ENCODE measurements at places on chromosomes 7 and 10.

GRCh38 chr7:66847879-66848790 is 72.9 kb upstream of the TMEM248 start:
- DNase-seq: no peak

DNA sequence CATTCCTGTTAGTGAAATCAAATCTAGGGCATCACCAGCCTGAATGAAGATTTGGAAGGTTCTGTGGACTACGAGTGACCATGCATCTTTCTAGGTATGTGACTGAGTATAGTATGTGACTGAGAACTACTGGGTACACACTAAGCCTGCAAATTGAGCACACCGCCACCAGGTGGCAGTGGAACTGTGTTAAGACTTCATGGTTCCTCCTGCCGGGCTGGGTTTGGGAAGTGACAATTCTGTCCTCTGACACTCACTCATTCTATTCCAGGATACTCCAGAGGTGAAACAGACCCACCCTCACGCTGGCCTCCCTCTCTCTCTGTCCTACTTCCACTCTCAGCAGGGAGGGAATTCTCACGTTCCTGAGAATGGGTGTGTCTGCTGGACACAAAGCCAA is 84.0 kb upstream of the TMEM248 start:
- no peak for DNase-seq

DNA sequence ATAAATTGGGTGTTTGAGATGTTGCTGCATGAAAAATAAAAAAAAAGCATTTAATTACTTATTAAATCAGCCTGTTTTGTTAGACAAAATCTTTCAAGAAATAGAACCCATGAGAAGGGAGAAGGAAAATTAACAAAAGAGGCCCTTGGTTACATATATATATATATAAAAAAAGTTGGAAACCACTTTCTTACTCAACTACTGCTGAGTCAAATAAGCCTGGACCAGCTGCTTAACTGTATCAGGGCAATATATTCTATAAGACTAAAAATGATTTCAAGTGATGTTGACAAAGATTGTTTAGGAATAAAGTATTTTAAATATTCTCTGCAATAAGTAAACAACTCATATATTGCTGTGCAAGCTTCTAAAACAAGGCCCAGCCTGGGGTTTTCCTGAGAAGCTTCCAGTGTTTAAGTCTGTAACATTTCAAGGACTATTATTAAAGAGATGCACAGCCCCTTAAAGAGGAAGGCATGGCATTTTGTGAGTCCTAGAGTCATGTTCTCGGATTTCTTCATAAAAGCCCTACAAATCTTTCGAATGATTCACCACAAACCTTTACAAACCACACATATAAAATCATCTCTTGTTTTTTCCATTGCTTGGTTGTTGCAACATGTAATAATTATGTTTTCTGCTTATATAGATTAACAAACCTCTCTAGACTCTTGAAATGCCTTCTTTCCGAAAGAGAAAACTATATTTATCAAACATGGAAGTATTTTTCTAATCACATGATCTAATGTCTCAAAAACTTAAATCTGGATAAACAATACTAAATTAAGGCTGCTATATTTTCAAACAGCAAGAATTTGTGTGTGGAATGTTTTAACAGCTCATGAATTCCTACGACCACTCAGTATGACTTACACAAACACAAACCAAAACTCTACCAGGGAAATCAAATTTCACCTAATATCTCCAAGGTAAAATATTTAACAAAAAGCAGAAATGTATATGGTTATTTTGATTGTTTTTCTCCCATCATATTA is 14.3 kb downstream of the JAZF1 start:
- no peak for DNase-seq

DNA sequence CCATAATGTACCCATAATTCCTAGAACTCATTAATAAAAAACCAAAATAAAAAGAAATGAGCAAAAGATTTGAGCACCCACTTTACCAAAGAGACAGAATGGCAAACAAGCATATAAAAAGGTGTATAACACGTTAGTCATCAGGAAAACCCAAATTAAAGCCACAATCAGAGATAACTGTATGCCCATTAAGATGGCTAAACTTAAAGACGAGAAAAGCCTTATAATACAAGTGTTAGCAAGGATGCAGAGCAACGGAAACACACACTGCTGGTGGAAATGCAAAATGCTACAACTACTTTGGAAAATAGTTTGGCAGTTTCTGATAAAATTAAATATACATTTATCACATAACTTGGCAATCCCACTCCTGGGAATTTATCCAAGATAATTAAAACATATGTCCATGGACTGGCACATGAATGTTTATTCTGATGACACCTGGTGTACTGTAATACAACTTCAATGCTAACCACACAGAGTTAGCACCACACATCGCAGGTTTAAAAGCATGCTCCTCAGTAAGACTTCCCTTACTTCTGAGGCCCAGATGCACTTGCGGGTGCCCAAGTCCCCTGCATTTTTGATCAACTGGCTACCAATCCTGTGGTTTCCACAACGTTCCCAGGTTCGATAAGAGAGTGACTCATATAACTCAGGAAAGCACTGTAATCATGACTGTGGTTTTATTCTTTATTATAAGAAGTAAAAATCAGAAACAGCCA is 158.6 kb downstream of the SNX13 start:
- no peak for DNase-seq

GRCh38 chr7:100545360-100546128 is 6.5 kb downstream of the AGFG2 start:
- peak; percentile 44 for DNase-seq

GRCh38 chr10:72688208-72688651 is 3.7 kb upstream of the MCU start:
- DNase-seq: no peak

GRCh38 chr7:29414216-29414615 is 149.4 kb upstream of the PRR15 start:
- DNase-seq: no peak

DNA sequence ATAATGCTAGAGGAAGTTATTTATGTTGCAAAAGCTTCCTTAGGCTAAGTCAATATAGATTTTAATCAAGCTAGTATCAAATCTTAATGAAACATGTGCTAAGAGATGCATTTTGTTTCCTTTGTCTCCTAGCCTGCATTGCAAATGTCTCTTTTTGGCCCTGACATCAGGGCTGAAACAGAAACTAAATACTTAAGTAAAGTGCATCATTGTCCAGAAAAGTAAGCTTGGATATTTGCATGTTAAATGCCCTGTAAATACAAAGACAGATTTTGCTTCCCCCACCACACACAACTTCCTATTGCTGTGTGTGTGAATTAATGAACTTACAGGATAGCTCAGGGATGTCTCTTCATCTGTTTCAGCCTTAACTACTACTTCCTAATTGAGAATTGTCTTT is 10.0 kb upstream of the STAMBPL1 start:
- DNase-seq: no peak

Measured in activated CD8-positive, alpha-beta memory T cell treated with anti-CD3 and anti-CD28 coated beads, Interleukin-2, amount 50 U/mL, for 4 hours (primary cell).